Right ventricle myocardium inferior (tissue), 1 donor: ENCODE measurements at places on chromosomes 7 and 10. TPM values are rescaled to one million over a fixed set of nuclear protein-coding genes. Genes with fewer than 3 reads are reported as not detected.

DNA sequence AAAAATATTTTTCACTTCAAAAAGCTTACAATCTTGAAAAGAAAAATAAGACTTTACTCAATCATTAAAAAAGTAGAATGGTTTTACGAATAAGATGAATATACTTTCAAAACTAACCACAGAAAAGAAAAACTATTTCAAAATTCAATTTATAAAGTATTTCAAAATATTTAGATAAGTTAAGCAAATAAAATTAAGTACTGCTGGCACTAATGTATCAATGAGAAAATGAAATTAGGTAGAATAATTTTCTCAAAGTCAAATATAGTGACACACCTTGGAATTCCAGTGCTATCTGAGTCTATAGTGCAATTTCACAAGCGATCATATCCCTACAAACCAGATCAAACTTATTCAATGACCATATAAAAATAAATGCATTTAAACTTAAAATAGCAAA lies 109.8 kb upstream of the SEMA3A start:
- no peak for DNase-seq

DNA sequence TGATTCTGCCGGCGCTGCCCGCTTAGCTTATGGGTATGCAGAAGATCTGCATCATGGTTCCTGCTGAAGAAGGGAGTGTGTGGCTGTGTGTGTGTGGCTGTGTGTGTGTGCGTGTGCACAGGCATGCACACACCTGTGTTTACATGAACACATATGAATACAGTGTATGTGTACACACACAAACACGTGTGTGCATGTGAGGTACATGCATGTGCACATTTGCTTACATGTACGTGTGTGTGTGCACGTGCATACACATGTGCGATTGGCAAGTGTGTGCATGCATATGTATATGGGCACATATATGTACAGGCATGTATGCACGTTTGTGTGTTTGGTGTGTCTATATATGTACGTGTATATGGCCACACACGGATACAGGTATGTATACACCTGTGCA lies 16.4 kb upstream of the FAM20C start:
- no peak for DNase-seq

DNA sequence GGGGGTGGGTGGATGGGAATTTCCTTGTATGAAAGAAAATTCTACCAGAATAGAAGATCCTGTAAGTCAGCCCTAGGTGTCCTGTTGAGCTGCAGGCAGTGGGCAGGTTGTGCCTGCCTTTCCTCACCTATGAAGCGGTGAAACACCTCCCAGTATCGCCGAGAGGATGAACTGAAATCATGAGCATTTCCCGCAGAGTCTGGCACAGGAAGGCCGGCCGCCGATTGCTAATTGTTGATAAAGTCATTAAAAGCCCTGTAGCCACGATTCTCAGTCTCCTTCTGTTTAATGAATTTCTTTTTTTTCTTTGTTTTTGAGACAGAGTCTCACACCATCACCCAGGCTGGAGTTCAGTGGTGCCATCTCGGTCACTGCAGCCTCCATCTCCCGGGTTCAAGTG lies 142.1 kb downstream of the CAMK1D start:
- no peak for DNase-seq

DNA sequence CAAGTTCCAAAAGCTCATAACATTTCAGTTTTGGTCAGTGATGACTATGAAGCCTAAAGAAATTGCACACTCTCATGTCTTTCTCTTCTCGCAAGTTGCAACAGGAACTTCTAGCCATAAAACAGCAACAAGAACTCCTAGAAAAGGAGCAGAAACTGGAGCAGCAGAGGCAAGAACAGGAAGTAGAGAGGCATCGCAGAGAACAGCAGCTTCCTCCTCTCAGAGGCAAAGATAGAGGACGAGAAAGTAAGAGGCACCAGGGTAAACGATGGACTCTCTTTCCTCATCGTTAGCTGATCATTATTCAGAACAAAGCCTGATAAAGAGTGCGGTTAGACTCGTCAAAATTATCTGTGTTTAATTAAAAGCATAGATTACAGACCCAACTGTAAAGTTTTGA lies 94.7 kb downstream of the HDAC9 start:
- no peak for DNase-seq

DNA sequence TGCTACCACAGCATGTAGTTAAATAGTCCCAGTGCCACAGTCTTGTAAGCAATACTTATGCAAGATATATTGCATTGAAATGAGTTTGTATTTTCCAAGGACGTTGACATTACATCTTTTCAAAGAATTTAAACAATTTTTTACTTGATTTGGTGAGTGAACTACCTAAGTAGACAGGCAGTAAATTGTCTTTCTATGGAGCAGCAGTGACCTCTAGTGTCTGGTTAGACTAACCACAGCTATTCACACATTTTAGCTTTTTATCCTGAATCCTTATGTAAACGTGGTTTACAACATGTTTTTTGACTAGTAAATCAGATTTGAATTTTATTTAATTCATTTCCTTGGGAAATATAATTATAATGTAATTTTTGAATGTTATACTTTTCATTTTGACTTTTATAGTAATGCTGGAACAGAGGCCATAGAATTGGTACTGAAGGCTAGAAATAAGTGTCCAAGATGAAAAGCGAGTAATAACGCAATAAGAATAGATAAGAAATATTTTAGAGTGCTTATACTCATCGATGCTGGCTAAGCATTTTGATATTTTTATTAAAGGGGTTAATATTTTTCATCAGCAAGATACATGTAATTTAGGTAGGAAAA lies 5.6 kb downstream of the LRRTM3 start:
- no peak for DNase-seq

DNA sequence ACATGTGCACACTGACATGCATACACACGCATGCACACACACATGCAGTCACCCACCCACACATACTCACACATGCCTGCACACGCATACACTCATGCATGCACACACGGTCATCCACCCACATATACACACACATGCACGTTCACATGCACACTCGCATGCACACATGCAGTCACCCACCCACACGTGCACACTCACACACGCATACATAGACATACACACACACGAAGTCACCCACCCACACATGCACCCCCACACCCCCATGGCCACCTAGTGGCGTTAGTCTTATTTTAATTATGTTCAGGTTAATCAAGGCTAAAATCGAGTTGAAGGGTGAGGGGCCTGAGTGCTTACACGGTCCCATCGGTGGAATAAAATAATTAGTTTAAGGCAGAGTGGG lies 96.8 kb downstream of the DNAJB6 start:
- no peak for DNase-seq

DNA sequence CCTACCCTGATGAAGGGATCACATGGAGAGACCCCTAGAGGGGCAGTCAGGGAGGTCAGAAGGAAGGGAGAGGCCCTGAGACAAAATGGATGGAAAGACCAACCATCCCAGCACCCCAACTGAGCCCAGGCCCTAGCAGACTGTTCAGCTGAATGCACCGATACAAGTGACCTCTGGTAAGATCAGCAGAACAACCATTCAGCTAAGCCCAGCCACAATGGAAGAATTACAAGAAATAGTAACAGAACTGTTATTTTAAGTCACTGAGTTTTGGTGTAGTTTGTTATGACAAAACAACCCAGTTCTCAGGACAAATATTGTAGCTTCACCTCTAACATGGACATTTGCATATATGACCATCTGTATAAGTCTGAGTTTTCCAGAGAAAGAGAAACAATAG lies 210.4 kb upstream of the SVIL start:
- DNase-seq, result no peak

- DNase-seq, result no peak
These were observed 46.6 kb downstream of the BTRC start for GRCh38 chr10:101400585-101400984.

GRCh38 chr7:23247603-23248335 lies 1.2 kb downstream of the GPNMB start:
- peak; percentile 84 for DNase-seq

GRCh38 chr10:70668454-70668970 lies 3.8 kb upstream of the ADAMTS14 start:
- DNase-seq, result no peak

DNA sequence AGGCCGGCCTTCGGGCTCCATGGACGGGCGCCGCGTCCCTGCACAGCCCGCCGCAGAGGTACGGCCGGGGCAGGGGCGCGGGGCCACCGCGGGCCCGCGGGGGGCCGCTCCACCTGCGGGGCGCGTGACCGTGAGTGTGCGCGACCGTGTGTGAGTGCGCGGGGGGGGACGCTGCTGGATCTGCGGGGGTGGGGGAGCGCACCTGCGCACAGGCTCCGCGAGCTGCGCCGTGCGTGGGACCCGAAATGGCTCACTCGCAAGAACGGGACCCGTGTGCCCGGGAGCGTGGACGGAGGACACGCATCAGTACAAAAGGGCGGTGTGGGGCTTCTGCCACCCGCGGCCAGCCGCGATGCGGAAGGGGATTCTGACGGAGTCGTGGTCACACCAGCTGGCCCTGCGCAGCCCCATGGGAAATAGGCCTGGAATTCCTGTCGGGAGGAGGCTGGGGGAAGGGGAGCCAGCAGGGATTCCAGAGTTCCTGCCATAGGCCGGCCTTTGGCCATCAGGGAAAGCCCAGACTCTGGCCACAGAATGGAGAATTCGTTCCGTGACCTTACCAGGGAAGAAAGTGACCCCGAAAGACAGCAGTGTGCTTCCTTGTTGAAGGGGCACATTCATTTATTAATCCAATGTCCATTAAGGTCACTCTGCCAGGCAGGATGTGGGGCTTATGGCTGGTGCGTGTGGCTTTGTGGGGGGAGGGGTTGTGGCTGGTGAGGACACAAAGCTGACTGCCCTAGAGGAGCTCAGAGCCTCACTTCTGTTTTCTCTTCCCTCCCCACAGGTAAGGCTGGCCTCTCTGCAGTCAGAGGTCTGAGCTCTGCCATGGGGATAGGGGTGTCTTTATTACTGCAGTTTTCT lies 494 bp downstream of the REPIN1 start:
- DNase-seq, result peak; percentile 88

DNA sequence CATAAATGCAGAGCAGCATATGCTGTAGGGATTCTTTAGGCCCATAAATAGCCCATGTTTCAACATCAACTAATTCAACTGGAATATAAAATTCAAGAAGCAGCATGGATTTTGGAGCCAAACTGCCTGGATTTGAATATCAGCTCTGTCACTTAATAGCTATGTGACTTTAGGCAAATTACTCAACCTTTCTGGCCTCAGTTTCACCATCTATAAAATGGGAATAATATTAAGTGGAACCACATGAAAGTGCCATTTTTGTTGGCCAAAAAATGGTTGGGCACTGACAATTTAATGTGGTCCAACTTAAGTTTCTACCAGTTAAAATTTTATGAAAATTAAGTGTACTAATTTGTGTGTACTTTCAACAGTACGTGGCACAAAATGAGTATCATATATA lies 98.1 kb downstream of the GSAP start:
- DNase-seq, result no peak

GRCh38 chr10:52297747-52298146 lies 16.3 kb upstream of the DKK1 start:
- DNase-seq, result no peak

The PSMC2 gene
- total RNA-seq, result 131 TPM

The IQUB gene
- 0.54 TPM for total RNA-seq

The SEMA3D gene
- 1.6 TPM for total RNA-seq

The ZNF853 gene
- total RNA-seq, result 10.3 TPM

The CPN1 gene
- total RNA-seq, result not detected

The NEURL1 gene
- 0.05 TPM for total RNA-seq

The C10orf143 gene
- 1.4 TPM for total RNA-seq

The FGL2 gene
- total RNA-seq, result 13.0 TPM

The AZGP1 gene
- 94.1 TPM for total RNA-seq
